CD4-positive, alpha-beta T cell treated with Interleukin-17A for 1 hour (primary cell): ENCODE measurements at places on chromosomes 3 and 15.

- DNase-seq, result no peak
Measured at GRCh38 chr15:100683434-100683833, 81.0 kb downstream of the ASB7 start.

GRCh38 chr3:112769286-112769978 lies 77.2 kb downstream of the CD200R1L start:
- DNase-seq, result no peak

- no peak for DNase-seq
Measured at GRCh38 chr3:27324686-27325085, 44.5 kb downstream of the NEK10 start.

DNA sequence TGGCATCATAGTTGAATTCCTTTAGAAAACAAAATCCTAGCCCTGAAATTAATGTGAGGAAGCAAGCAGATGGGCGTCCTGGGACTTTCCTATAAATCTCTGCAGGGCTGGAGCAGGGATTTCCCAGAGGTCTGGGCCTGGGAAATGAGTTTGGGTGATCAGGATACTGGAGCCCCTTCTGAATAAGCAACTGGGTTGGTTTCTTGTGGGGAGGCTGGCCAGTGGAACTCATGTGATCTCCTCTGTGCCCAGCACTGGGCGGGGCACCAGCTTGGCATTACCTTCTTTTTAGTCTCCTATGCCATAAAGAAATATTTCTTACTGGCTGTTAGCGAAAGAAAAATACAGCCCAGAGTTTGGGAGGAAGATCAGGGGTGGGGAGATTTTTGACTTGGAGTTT lies 1.7 kb downstream of the THSD4 start:
- DNase-seq, result no peak

- no peak for DNase-seq
Measured at GRCh38 chr3:145704020-145704419, 457.0 kb downstream of the PLOD2 start.

GRCh38 chr15:39434751-39435238 lies 146.1 kb upstream of the THBS1 start:
- DNase-seq, result no peak

DNA sequence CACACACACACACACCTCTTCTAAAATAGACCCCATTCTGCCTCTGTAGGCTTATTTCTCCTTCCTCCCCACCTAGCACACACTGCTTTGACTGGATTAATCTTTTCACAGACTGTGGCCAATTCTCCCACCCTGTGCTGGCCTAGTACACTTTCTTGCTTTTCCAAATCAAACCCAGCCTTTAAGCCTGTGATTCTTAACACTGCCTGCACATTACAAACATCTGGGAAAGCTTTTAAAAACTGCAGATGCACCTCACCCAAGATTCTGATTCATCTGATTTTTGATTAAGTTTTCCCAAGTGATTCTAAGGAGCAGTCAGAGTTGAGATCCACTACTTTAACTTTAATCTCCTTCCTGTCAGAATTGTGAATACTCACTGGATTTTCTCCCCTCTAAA lies 12.8 kb downstream of the CSNK1G1 start:
- DNase-seq, result no peak

DNA sequence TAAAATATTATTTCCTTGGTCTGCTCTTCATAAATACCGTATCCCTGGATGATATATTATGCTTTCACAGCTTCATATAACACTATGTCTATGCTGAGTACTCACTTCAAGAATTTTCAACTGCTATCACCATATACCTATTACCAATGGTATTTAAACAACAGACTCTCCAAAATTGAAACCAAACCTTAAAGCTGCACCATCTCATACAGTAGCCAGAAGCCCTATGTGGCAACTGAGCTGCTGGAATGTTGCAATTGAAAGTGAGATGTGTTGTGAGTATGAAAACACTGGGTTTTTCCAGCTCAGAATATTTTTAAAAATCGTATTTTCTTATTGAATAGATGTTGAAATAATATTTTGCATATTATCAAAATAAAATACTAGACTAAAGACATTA lies 130.1 kb upstream of the GOLGA6L6 start:
- DNase-seq, result no peak

DNA sequence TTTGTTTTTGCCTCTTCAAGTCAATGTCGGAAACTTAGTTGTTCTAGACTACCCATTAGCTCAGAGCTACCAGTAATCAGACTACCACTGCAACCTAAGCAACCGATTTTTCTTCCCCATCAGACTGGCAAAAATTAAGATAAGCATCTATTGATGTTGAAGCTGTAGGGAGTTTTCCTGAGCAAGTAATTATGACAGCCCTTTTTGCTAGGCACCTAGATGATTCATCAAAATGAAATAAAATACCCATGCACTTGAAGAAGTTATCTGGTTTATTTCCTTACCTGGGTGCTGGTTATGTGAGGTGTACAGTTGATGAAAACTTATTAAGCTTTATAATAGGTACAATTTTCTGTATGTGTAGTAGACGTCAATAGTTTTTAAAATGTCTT lies 554 bp upstream of the COMMD4 start:
- DNase-seq, result no peak

- DNase-seq, result no peak
Measured at GRCh38 chr3:10357592-10358308, 36.8 kb upstream of the SEC13 start.

GRCh38 chr15:29309139-29309538 lies 39.5 kb upstream of the NSMCE3 start:
- DNase-seq, result no peak

DNA sequence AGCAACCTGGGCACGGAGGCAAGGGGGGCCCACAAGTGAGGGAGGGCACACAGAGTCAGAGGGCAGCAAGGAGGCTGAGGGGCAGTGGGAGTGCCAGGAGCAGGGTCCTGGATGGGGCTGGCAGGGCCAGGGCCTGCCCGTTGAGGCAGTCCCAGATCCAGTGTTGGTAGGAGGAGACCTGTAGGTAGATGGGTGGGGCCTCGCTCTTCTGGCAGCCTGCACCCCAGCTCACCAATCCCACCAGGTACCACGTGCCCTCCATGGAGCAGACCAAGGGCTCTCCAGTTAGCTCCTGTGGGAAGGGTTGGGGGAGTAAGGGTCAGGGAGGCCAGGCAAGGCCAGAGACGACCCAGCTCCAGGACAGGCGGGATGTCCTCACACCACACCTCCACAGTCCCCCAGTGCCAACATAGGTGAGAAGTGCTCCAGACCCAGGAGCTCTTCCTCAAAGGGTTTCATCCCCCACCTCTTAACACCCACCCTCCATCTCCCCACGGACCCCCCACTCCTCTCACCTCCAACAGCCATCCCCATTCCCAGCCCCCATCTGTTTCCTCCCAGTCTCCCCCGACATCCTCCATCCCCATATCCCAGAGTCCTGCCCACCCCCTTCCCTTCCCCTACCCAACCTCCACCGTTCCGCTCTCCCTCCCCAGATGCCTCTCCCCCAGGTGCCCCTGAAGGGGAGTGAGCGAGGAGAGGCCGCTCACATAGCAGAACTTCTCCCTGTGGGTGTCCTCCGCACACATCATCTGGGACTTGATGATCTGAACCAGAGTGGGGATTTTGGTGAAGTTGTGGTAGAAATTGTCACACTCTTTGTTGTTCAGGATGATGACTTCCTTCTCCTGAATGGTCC lies 5.2 kb downstream of the PRSS50 start:
- no peak for DNase-seq

DNA sequence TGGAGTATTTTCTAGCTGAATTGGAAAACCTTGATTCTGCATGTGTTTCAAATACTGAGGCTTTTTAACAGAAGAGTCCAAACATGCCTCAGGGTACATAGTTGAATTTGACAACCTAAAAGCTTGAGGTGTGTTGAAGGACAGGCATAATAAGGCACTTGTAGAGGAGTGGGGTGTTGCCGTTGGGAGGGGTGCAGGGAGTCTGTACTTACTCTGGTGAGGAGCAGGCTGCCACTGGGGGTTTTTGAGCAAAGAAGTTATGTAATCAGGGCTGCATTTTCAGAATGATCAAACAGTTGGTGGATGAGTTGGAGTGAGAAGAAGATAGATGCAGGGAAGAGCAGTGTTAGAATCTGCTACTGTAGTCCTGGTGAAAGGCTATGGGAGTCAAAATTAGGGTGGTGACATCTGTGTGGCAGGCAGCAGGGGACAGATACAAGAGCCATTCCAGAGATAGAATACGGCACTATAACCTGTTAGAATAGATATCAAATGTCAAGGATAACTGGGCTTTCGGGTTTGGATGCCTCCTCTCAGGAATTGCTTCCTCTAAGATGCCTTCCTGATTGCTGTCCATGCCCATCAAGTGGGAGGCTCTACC lies 161.6 kb downstream of the GHSR start:
- DNase-seq, result no peak

- DNase-seq, result no peak
Measured at GRCh38 chr15:85878828-85879225, 84.1 kb upstream of the KLHL25 start.
